ENCODE measurements at places on chromosomes 11 and 22. TPM values are rescaled to one million over a fixed set of nuclear protein-coding genes. Genes with fewer than 3 reads are reported as not detected.

Gene OR2D2
- polyA plus RNA-seq: not detected

Gene DDTL
- 6.6 TPM for polyA plus RNA-seq

Gene YAP1
- polyA plus RNA-seq: 200 TPM

Gene RFPL2
- 0.39 TPM for polyA plus RNA-seq

Gene FOLH1
- polyA plus RNA-seq: 18.5 TPM

Gene OSBP2
- 6.0 TPM for polyA plus RNA-seq

Gene INTS4
- polyA plus RNA-seq: 52.4 TPM

DNA sequence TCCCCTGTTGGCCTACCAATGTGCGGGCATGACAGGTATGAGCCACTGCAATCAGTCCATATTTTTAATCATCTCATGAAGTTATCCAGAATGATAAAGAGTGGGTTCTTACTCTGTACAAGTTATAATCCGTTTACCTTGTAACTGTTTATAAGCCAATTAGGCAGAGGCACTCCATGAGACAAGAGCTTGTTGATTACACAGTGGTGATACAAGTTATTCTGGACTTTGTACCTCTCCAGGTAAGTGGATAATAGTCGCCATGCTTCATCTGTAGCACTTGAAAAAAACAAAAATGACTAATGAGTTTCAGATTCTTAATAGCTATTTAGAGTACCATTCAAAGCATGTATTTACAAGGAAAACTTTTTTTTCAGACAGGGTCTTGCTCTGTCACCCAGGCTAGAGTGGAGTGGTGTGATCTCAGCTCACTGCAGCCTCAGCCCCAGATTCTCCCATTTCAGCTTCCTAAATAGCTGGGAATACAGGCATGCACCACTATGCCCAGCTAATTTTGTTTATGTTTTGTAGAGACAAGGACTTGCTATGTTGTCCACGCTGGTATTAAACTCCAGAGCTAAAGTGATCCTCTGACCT, 17.7 kb upstream of the FNBP4 start:
- no peak for DNase-seq

- no peak for DNase-seq
Measured at GRCh38 chr11:115221461-115222069, 282.6 kb downstream of the CADM1 start.

- no peak for DNase-seq
Measured at GRCh38 chr11:72637198-72637597, 37.0 kb downstream of the PDE2A start.

DNA sequence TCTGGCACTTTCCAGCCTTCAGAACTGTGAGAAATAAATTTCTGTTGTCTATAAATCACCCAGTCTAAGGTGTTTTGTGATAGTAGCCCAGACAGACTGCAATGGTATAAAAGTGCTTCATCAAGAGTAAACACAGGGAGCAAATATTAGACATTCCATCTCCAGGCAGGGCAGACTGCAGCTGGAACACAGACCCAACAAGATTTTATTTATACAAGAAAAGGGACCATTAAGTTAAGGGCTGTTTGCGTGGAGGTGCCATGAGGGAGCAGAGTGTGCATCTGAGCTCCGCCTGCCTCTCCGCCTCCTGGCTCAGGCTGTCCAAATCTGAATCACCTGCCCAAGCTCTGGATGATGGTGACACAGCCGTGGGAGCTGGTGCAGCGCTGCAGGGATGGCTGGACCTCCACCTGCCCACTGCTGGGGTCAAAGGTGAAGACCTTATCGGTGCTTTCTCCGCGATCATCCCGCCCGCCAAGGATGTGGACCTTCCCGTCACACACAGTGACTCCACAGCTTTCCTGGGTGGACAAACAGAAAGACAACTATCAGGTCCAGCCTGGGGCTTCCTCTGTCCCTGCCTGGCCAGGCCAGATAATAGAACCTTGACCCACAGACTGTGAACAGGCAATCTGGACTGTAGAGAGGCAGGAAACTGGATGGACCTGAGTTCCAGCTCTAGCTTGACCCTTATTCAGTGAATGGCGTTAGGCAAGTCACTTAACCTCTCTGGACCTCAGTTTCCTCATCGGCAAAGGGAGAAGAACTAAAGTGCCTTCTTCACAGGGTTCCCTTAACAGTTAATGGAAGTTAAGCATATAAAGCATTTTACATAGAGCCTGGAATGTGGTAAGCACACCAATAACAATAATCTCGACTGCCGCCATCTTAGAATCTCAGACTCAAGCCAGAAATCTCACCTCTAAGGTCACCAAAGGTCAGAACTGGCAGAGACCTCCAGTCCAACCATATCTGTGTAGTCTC, 10.5 kb downstream of the KLHL35 start:
- DNase-seq: no peak

DNA sequence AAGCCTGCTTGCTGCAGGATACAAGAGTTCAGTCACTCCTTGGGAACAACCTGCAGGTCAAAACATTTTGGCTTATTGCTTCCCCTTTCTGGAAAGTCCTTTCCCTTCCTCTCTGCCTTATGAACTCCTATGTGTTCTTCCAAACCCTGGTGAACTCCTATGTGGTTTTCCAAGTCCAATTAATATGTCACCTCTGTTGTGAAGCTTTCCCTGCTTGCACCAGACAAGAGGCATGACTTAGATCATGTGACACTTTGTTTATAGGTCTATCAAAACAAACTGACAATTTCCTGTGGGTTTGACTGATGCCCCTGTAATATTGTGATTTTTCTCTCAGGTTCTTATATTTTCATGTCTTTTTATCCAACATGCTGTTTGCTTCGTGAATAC, 64.2 kb downstream of the ENDOD1 start:
- DNase-seq: no peak

GRCh38 chr11:114250180-114250579, 46.0 kb upstream of the NNMT start:
- no peak for DNase-seq

GRCh38 chr11:24833573-24833972, 336.7 kb downstream of the LUZP2 start:
- no peak for DNase-seq

GRCh38 chr11:95453616-95454171, 222.7 kb upstream of the SESN3 start:
- DNase-seq: no peak

- DNase-seq: peak; percentile 55
Measured at GRCh38 chr22:42717197-42717928, 3.3 kb downstream of the A4GALT start.

GRCh38 chr11:46309814-46310259, 32.4 kb downstream of the CREB3L1 start:
- no peak for DNase-seq

All from left renal pelvis (tissue), 4 donors.